ENCODE measurements at places on chromosomes 12 and 14.

GRCh38 chr14:56304456-56304855 is 186.2 kb downstream of the PELI2 start:
- DNase-seq = no peak

DNA sequence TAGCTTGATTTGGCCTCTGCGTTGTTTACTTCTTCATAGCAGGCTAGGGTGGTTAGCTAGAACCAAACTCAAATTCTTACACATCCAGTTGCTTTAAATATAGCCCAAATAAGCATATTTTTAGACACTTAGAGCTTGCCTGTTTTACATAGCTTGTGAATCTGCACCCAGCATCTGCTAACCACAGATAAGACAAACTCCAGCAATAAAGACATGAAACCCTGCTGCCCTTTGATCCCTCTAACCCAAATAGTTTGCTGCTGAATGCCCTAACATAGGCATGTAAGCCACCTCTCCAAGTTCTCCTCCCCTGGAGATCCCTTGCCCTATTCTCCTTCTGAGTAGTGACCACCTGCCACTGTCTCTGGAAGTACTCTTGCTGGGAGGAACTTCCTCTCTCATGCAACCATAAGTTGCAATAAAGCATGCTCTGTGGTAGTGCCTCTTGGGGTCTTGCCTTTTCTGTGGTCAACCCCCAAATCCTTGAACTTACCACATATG is 185.6 kb downstream of the TMEM117 start:
- DNase-seq = no peak

- DNase-seq = no peak
These were observed 275.9 kb downstream of the RPS29 start for GRCh38 chr14:49310298-49310697.

DNA sequence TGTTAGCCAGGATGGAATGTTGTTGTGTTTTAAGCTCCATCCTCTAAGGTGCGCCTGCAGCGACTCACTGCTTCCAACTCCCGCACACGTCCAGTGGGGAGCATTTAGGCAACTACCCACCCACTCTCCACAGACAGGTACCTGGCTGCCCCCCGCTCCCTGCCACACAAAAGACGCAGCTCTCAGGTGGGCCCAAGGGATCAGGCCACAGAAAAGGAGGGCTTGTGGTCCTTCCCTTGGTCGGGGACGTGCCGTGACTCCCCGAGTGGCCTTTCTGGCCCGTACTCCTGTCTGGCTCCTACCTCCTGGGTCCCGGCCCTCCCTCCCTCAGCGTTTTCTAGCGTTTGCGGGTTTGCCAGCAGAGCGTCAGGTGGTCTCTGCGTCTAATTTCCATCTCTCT is 16.2 kb downstream of the TEDC1 start:
- DNase-seq = no peak

DNA sequence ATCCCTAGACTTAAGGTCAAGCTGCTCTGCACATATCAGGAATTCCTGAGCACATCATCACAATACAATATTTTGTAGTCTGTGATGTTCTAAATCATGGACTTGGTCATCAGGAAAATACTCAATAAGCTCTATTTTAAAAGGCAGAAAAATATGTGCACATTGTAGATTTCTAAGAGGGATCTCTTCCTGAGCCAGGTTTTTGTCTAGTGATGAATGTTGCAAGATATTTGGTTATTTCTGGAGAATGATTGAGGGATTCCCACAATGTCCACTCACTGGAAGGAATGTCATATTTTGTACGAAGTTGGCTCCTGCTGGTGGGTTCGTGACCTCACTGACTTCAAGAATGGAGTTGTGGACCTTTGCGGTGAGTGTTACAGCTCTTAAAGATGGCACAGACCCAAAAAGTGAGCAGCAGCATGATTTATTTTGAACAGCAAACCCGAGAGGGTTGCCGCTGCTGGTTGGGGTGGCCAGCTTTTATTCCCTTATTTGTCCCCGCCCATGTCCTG is 300.9 kb upstream of the DCN start:
- DNase-seq = no peak

DNA sequence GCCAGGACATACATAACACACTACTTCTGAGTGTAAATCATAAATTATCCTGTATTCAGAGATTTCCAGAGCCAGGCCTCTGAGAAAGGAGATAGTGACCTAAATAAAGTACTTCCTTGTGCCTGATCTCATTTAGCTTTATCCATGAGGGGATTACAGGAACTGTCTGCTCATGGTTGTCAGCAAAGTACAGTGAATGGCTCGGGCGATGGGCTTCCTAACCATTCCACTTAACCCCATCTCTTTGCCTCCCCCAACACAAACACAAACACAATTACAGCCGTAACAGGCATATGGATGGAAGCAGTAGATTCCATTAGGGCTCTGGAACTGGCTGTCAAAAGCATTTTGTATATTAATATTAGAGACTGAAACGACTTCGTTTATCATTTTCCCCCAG is 206.7 kb upstream of the CPNE8 start:
- no peak for DNase-seq

GRCh38 chr12:41339784-41340183 is 151.7 kb downstream of the PDZRN4 start:
- no peak for DNase-seq

DNA sequence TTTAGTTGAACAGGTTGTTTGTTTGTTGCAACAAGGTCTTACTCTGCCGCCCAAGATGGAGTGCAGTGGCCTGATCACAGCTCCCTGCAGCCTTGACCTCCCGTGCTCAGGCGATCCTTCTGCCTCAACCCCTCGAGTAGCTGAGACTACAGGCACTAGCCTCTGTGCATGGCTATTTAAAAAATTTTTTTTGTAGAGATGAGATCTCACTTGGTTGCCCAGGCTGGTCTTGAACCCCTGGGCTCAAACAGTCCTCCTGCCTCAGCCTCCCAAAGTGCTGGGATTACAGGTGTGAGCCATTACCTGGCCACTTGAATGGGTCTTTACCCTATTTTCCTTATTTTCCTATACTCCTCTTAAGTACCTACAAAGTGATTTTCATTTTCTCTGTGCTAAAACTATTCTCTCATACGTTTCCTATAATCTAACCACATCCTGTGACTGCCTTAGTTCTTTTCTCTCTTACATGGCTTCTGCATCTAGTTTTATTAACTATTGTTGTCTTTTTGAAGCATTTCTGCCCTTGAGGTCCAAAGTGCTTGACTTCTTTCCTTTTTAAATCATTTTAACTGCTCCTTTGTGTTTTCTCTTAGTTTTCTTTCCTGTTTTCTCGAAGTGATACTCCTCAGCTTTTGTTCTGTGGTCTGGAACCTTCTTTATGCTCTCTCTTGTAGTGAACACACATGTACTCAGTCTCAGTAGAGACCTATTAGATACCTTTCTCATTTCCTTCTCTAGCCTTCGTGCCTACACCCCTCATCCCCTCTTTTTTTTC is 14.1 kb downstream of the GPX2 start:
- DNase-seq = no peak

DNA sequence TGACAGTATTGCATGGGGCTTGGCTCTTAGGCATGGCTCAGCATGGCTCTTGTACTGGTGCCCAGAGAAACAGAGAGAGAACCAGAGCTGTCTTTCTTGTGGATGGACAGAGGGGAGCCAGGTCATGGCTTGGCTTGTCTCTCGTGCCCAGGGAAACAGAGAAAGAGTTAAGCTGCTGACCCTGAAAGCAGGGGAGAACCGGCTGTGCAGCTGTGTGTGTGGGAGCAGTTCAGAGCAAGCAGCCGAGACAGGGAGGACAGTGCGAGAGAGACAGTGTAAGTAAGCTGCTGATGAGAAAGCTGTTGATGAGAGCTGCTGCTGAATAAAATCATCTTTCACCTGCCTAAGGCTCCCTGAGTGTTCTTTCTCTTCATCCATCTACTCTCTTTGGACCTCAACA is 61.3 kb upstream of the DDHD1 start:
- no peak for DNase-seq

Data from stromal cell of bone marrow (primary cell).